ENCODE measurements at places on chromosomes 11 and 22.
A peak's percentile ranks its signal among the peaks of the same experiment; 100 is the strongest.

GRCh38 chr11:77449060-77449521 lies 24.8 kb downstream of the PAK1 start:
- no peak for DNase-seq

DNA sequence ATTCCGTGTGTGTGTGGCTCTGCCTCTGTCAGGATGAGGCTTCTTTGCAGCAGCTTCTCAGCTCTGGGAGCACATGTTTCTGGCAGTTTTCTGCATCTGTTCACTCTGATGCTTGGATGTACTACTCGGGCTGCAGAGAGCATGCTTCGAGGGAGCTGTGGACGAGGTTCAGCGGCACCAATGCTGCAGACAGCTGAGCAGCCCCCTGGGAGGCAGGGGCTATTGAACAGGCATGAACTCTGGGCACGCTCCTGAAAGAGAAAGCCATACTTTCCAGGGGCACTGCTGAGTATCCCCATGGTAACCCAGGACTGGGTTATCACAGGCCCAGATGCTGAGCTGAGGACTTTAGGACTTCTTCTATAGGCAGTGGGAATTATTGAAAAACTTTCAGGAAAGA lies 33.8 kb downstream of the ADAMTS8 start:
- no peak for DNase-seq

DNA sequence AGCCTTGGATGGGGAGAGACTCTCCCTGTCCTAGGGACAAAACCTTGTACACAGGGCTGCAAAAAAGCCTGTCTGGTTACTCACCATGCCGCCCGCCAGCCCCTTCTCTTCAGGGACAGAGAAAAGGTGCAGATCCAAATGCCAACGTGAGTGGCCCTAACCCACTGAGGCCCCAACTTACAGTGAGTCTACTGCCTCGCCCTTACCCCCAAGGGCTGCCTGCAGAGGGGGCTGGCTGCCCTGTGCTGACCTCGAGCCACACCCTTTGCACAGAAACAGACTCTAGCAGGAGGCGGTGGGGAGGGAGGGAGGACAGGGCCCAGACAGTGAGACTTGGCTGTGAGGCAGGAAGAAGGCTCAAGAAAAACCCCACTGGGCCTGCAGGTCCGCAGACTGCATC lies 13.6 kb upstream of the CHST1 start:
- DNase-seq, result no peak

GRCh38 chr11:27282806-27283205 lies 80.2 kb downstream of the CCDC34 start:
- DNase-seq, result no peak

- DNase-seq, result no peak
Observed at GRCh38 chr11:29957431-29957830, 59.4 kb downstream of the KCNA4 start.

DNA sequence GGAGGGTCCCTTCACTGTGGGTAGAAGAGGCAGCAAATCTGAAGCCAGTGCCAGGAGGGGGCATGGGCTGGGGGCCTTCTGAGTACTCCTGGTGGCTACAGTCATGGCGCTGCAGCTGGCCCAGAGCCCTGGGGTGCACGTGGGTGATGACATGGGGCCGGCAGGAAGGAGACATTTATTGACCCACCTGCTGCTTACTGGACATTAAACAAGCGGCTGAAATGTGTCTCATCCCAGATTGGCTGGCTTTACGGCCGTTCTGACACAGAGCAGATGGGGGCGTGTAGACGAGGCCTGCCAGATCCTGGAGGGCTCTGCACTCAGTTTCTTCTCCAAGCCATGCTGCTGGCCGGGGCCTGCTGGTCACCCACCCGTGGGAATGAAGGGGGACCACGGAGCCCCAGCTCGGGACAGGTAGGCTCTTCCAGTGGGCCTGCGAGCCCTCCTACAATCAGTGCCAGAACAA lies 906.9 kb downstream of the BRD1 start:
- DNase-seq, result no peak

- DNase-seq, result no peak
Observed at GRCh38 chr22:47848184-47848920, 1085.9 kb downstream of the TBC1D22A start.

- no peak for DNase-seq
Observed at GRCh38 chr22:17924735-17925364, 99.5 kb downstream of the MICAL3 start.

DNA sequence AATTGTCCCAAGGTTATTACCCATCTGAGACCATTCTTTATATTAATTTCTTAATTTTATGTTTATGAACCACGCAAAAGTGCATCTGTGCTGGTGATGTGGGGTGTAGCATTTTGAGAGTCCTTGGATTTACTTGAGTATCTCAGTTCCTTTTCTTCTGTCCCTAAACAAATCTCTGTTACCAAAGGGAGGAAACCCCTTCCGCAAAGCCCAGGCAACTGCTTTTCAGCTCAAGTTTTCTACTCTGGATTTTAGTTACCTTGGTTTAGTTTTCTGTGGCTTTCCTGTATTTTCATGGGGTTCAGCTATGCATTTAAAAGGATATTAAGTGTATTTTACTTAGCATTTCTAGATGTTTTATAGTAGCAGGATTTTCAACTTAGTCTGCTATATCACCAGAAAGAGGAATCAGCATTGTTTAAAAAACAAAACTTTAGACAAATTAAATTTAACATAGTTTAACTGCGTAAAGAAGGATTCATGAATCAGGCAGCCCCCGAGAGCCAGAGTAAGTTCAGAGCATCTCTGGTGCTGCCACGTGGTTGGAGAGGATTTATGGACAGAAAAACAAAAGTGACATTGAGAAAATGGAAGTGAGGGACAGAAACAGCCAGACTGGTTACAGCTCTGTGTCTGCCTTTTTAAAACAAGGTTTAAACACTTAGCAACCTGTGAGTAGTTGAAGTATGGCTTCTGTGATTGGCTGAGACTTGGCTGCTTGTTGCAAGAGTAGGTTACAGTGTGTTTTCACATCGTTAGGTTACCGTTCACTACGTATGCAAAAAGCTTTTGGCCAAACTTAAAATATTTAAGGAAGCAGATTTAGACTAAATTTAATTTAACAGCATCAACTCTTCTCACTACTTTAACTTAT lies 9.6 kb downstream of the ADM start:
- no peak for DNase-seq

- no peak for DNase-seq
Observed at GRCh38 chr22:35657571-35658312, 9.5 kb downstream of the APOL6 start.

GRCh38 chr11:94183886-94184264 lies 55.2 kb downstream of the PANX1 start:
- peak; percentile 30 for DNase-seq

DNA sequence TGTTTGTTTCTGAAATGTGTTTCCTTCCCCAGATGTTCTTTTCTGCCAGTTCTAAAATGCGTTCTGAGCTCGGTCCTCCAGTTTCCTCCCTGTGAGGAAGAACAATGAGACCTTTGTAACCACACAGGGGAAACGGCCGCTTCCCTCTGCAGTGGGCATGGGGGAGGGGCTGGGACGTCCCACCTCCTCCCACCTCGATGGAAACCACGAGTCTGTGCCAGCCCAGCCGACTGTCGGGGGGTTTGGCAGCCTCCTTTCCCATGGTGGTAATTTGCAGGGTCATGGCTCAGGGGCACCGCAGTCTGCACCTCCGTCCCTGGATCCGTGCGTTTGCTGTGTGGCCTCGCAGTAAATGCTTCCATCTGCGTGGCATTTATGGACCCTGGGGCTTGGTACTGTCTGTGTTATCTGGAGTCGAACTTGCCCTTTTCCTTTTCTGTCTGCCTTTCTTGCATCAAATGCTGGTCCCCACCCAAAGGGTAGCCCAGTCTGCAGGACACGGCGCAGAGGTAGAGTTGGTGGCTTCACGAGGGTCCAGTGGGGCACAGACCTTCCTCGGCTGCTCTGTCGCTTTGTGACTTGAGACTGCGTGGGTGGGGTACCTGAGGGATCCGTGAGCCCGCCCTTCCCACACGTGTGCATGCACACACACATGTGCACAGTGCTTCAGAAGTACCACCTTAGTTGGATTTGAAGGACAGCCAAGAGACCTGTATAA lies 16.1 kb downstream of the LRP5 start:
- DNase-seq, result no peak
